G401 (cell line): ENCODE measurements at places on chromosomes 1 and 21. TPM values are rescaled to one million over a fixed set of nuclear protein-coding genes. Genes with fewer than 3 reads are reported as not detected.
A peak's percentile ranks its signal among the peaks of the same experiment; 100 is the strongest.

The VSIG8 gene
- total RNA-seq, result not detected in 2 replicates

The C1orf141 gene
- not detected in 2 replicates for total RNA-seq

GRCh38 chr21:29121759-29122158 lies 8.7 kb upstream of the MAP3K7CL start:
- DNase-seq, result no peak

- DNase-seq, result no peak
Measured at GRCh38 chr1:226786550-226786949, 47.5 kb upstream of the ITPKB start.

DNA sequence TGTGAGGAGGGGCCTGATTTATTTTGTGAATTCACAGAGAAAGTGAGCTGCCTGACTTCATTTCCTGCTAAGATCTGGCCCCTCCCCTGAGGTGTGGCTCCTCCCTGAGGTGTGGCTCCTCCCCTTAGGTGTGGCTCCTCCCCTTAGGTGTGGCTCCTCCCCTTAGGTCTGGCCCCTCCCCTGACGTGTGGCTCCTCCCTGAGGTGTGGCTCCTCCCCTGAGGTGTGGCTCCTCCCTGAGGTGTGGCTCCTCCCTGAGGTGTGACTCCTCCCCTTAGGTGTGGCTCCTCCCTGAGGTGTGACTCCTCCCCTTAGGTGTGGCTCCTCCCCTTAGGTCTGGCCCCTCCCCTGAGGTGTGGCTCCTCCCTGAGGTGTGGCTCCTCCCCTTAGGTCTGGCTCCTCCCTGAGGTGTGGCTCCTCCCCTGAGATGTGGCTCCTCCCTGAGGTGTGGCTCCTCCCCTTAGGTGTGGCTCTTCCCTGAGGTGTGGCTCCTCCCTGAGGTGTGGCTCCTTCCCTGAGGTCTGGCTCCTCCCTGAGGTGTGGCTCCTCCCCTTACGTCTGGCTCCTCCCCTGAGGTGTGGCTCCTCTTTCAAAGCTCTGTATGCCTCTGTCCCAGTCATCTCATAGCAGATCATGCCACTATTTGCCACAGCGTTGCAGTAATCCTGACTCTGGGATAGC lies 26.9 kb upstream of the LRRC3 start:
- DNase-seq, result no peak

DNA sequence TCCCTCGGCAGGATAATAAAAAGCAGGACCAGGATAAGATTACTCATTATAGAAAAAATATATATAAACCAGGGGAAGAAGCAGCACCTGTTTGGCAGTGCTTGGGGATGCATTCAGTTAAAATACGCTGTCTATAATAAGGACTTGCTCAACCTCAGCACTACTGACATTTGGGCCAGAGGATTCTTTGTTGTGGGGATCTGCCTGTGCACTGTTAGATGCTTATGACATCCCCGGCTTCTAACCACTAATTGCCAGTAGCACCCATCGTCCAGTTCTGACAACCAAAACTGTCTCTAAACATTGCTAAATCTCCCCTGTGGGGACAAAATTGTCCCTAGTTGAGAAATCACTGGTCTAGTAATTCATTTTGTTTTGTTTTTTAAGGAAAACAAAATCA lies 242.1 kb downstream of the SLC45A1 start:
- DNase-seq, result no peak

DNA sequence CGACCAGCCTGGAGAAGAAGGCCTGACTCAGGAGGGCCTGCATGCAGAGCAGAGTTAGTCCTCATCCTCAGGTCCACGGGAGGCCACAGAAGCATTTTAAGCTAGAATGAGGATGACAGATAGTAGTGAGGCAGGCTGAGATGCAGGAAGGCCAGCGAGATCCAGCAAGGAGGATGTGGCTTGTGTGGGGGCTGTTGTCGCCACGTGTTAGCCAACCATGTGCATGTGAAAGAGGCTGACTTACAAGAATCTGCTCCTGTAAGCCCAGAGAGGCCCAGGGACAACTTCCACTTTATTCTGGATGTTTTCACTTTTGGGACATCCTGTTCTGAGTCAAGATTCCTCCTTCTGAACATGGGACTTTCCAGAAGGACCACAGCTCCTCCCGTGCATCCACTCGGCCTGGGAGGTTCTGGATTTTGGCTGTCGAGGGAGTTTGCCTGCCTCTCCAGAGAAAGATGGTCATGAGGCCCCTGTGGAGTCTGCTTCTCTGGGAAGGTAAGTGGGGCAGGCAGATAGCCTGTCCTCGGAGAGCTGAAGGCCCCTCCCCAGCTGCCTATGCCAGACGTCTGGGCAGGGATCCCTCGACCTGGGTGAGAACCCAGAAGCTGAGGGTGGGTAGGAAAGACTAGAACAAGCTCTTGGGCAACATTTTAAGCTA lies at the start of gene SLAMF8:
TSS of gene SLAMF8 (plus strand) at position 433 of the 661 bp plus-strand sequence. CDS start at position 459, 26 bp downstream.
- no peak for DNase-seq

DNA sequence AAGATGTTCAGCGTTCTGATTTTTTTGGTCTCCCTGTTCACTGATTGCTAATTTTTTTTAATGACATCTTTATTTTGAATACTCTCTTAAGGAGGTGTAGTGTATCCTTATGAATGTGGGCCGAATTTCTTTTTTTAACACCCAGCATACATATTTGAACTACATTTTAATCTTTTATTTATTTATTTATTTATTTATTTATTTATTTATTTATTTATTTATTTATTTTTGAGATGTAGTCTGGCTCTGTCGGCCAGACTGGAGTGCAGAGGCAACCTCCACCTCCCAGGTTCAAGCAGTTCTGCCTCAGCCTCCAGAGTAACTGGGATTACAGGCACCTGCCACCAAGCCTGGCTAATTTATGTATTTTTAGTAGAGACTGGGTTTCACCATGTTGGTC lies 15.1 kb downstream of the ZBTB8A start:
- DNase-seq, result no peak

GRCh38 chr1:15384301-15384901 lies 25.3 kb upstream of the EFHD2 start:
- DNase-seq, result peak; percentile 61

- DNase-seq, result peak; percentile 77
Measured at GRCh38 chr1:45359882-45360513, 19.8 kb upstream of the MUTYH start.

GRCh38 chr21:27622631-27623030 lies 655.7 kb upstream of the ADAMTS5 start:
- no peak for DNase-seq
